ENCODE measurements at places on chromosomes 5 and 9.

DNA sequence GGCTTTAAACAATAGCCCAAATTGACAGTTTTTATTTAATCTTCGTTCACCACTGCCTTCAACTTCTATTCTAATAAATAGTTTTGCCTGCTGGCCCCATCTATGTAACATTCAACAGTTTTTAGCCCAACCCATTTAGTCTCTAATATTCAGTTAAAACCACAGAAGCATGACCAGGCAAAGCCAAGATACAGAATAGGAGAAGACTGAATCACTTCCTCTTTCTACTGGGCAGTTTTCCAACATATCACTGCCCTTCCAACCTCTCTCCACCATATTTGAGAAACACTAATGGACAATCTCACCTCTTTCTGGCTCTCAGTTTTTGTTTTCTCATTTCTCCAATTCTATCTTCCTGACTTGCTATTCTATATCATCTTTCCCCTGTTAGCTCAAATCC lies 352.9 kb downstream of the DNAH5 start:
- no peak for DNase-seq

DNA sequence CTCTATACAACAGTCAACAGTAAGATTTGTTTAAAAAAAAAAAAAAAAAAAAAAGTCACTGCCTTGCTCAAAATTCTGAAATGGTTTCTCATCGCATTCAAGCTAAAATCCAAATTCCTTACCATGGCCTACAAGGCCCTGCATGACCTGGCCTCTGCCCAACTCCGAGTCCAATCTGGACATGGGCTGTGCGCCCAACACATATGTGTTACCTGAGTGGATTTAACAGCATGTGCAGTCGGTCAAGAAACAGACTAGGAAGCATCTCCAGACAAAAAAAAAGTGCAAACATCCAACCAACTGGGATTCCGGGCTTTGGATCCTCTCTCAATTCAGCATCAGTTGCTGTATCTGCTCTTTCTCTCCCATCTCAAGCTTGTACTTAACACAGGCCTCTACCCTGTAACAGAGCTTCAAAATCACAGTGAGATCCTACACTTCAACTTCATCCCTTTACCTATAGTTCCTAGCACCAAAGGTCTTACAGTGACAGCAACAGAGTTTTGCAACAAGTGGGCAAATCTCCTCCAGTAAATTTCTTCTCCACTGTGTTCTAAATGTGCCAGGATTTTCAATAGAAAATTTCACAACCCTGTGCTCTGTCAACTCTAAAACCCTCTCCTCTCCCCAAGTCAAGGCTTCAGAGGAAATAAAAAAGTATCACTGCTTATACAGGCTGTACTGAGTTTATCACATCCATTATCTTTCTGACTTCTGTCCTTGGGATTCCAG lies 19.6 kb downstream of the ZNF608 start:
- DNase-seq: no peak

DNA sequence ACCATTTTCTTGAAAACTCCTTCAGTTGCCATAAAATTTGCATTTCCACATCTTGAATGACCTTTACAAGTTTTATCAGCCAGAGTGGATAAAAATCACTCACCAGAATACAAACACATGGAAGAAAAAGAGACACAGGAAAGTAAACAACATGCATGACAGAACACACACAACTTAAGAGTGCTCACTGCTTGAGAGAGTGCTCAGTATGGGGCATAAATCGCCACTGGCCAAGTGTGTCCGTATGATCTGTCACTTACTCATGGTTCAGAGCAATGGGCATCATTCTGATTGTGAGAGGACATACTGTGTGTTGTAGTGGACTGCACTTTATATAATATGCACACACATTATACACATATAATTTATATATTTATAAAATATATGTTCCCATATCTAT lies 155.6 kb upstream of the NTRK2 start:
- DNase-seq: no peak

DNA sequence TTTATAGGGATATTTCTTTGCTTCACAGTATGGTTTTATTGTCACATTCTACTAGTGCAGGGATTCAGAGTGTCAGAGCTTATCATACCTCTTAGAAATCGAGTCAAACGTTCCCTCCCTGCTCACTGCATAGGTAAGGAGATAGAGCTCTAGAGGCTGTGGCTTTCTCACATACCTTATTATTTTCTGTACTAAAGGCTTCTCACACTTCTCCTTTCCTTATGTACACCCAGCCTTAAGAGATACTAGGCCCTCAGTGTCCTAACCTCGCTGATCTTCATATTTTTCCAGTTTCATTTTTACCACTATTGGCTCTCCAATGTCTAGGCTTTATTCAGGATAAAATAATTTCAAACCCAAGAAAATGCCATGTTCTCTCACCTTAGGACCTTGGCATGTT lies 297.3 kb upstream of the RIOK2 start:
- DNase-seq: no peak

DNA sequence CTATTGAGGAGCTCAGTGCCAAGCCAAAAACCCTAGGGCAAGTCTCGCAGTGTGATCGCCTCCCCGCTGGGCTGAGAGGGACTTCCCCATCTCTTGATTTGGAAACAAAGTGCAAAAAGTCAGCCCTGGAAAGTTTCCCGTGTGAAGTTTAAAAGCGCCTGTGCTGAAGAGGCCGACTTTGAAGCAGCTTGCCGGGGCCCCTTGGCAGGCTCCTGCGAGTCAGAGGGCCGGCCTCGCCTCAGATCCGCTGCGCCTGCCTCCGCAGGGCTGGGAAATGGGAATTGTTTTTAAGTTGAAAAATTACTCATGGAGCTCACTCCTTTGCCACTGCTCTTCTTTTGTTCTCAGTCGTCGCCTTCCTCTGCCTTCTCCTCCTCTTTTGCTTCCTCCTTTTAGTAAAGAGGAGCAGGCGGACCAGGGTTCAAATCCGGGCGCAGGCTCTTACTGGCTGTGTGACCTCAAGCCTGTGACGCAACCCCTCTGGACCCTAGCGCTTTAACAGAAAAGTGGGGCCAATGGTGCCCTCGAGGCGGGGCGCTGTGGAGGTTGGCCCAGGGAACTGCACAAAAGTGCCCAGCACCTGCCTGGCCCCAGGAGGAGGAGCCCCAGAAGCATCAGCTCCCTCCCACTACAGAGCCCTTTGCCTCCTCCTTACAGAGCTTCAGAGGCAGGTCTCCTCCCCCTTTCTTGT lies 14.7 kb upstream of the LHX2 start:
- DNase-seq: no peak

DNA sequence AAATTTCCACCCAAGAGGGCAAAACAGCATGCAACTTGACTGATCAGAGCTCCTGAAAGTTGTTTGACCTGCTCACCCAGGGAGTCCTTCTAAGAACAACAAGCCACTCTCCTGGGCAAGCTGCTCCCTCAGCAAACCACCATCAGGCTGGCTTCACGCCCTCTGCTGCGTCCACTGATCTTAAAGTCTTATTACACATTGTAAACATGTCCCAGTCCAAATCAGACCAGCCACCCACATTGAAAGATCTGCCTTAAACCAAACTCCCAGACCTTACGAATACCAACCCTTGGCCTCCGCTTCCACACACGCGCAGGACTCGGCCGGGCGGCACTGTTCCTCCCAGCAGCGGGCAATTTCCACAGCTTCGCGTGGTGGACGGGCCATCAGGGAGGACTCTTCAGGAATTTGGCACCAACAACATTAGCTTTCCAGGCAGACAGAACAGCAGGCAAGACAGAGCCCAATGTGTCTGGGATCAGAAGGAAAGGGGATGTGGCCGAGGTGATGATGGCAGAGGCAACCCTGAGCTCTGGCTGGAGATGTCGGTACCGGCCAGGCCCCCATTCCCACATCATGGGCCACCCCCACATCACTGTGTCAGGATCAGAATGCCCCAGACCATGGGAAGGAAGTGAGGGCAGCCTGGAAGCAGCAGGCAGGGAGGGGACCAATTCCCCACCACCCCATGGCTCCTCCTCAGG lies 56.8 kb downstream of the SEMA4D start:
- DNase-seq: peak; percentile 52

GRCh38 chr5:143698574-143698973 lies 113.4 kb upstream of the HMHB1 start:
- no peak for DNase-seq

DNA sequence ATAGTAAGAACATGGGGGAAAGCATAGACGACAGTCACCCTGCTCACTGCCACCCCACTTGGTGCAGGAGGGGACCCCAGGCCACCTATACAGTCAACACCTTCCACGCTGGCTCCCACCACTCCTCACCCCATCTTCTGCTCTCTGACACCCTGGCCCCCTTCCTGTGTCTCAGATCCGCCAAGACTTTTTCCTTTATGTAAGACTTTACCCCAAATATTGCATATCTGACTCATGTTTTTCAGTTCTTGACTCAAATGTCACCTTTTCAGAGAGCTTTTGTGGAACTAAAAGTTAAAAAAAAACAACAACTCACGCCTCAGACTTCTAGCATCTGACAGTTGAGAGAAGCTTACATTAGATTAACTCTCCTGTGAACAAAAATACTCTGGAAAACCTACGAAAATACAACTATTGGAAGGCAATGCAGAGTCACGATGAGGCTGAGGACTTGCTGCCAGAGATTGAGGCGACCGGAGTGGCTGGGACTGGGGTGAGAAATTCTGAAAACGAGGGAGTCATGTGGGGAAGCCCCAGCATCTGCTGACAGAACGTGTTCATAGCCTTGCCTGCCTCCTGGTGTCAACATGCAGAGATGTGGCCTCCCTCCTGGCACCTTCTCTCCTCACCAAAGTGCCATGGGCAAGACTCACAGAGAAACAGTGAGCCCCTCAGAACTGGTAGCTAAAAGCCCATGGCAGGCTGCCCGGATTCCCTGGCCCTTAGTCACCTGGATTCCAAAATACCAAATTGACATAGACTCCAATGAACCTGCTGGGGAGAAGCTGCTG lies 22.4 kb upstream of the FCN2 start:
- no peak for DNase-seq

All from psoas muscle (tissue), 8 donors.